ENCODE measurements at places on chromosomes 1 and 21. TPM values are rescaled to one million over a fixed set of nuclear protein-coding genes. Genes with fewer than 3 reads are reported as not detected.

Gene MATN1
- 0.13 TPM for total RNA-seq

Gene ZSWIM5
- total RNA-seq = 0.16 TPM

Gene OR6K3
- not detected for total RNA-seq

Gene COL9A2
- 0.16 TPM for total RNA-seq

Gene ODF2L
- 25.3 TPM for total RNA-seq

Gene SHISAL2A
- total RNA-seq = not detected

Gene RABGAP1L
- 38.7 TPM for total RNA-seq

Gene SPATA45
- total RNA-seq = not detected

Gene CD34
- total RNA-seq = 72.0 TPM

Gene SLC9C2
- under 0.01 TPM for total RNA-seq

Gene CRYAA
- not detected for total RNA-seq

Gene GPATCH3
- total RNA-seq = 9.1 TPM

Gene POGZ
- total RNA-seq = 9.4 TPM

Gene CFHR2
- not detected for total RNA-seq

Gene CAMK1G
- total RNA-seq = not detected

Gene PCP4
- total RNA-seq = not detected

Gene BLACAT1
- total RNA-seq = not detected

Gene BATF3
- 1.0 TPM for total RNA-seq

Data from bladder microvascular endothelial cell (primary cell).